ENCODE measurements at places on chromosomes 3 and 15. TPM values are rescaled to one million over a fixed set of nuclear protein-coding genes. Genes with fewer than 3 reads are reported as not detected.
A peak's percentile ranks its signal among the peaks of the same experiment; 100 is the strongest.

- peak overlapping the region; percentile 55 for H3K27ac ChIP-seq
- H3K4me3 ChIP-seq, result peak overlapping the region; percentile 14
- no peaks in the 10 kb centered on the region for H3K36me3 ChIP-seq
Observed at GRCh38 chr3:73622091-73622805, 2.5 kb downstream of the PDZRN3 start.

DNA sequence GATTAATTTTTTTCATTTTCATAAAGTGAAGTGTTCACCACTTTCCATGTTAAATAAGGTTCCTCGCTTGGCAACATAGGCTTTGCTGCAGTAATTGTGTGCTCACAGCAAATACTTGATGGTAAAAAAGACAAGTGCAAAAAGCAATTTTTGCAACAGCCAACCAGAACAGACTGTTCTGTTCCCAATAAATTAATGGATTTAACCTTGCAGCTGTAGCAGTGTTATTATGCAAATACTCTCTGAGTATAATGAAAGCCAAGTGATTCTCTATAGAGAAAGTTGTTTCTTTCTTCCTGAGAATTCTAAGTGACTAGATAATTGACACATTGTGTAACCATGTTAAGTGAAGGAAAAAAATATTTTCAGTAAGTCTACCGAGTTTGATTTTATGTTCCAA lies 183.7 kb upstream of the NAALADL2 start:
- no peaks in the 10 kb centered on the region for H3K27me3 ChIP-seq
- no peak overlapping the region for H3K27ac ChIP-seq
- H3K4me1 ChIP-seq, result no peaks in the 10 kb centered on the region
- H3K36me3 ChIP-seq, result no peaks in the 10 kb centered on the region
- DNase-seq, result no peak

Gene MAGEL2
- not detected for total RNA-seq

DNA sequence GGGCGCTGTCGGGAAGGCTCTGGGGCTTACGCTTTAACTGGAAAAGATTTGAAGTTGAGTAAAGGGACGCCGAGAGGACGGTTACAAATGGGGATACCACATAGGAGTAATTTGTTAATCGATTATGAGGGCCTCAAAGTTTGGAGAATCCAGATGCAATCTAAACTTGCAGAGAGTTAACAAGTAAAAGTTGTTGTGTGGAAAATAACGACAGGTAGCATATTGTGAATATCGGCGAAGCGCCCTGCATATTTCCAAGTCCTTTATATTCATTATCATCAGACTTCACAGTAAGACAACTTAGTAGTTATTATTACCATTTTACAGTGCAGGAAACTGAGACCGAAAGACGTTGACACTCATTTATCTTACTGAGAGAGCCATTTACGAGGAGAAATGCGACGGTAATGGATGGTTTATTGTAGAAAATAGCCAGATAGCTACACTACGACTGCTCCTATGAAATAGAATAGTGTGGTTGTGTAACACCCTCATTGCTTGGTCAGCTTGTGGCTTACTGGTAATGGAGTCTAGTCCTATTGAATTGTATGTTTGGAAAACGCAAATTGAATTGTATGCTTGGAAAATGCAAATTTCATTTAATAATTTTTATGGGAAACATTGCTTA lies 700 bp downstream of the MKRN2 start:
- no peak for DNase-seq
- peak overlapping the region; percentile 91 for H3K4me3 ChIP-seq
- H3K27me3 ChIP-seq, result no peaks in the 10 kb centered on the region

Gene APBA2
- total RNA-seq, result 8.2 TPM

DNA sequence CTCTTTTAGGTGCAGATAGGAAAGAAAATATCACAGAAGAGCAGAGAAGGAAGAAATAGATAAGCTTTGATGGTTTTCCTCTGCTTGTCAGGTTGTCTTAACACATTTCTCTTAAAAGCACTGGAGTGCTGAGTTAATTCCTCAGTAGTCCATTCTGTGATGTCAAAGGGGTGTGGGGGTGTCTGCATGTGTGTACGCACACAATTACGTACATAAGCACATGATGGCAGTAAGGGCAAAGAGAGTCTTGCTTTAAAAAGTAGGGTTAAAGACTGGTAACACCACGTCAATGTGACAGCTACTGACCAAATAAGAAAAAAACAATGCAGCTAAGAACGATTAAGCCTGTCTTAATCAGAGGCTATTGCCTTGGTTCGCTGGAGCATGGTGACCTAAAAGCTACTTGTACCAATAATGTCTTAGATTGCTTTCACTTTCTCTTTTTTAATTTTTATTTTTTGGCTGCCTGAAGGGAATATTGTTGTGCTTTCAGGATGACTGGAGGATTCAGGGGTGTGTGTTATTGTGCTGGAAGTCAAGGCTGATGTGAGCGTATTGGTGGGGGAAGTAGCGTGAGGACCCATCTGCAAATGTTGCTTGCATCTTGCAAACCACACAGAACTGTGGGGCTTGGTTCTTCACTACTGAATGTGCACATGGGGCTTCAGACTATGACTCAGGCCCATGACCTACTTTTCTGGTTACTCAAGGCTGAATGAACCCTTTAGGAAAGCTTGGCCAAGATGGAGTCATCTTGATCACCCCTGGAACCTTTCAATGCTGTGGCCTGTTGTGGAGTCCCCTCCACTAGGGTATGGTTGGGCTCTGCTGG lies 417.8 kb upstream of the TPM1 start:
- H3K4me3 ChIP-seq, result no peak overlapping the region
- no peak for DNase-seq
- H3K27me3 ChIP-seq, result no peaks in the 10 kb centered on the region
- H3K4me1 ChIP-seq, result no peaks in the 10 kb centered on the region
- no peaks in the 10 kb centered on the region for H3K36me3 ChIP-seq

GRCh38 chr3:7999384-7999783 lies 502.2 kb upstream of the LMCD1 start:
- H3K27me3 ChIP-seq, result no peaks in the 10 kb centered on the region
- H3K36me3 ChIP-seq, result no peaks in the 10 kb centered on the region
- H3K4me1 ChIP-seq, result no peaks in the 10 kb centered on the region
- no peak overlapping the region for H3K27ac ChIP-seq

Gene SKOR1
- total RNA-seq, result 1.2 TPM

Gene ACTL6A
- 59.4 TPM for total RNA-seq

DNA sequence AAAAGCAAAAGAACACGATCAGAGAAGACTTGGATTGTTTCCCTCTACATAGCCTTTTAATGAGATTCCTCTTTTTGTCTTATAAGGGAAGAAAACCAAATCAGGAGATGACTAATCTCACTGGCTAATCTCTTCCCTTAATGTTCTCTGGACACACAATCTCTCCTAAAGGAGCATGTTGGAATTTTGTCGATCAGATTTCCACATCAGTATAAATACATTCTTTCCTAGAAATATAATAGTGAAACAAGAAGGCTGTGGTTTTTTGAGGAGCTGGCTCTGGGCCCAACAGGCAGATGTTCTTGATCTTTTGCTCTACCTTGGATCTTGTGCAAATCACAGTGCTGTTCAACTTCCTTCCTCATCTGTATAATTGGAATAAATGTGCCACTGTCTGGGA lies 94.0 kb downstream of the GTPBP8 start:
- DNase-seq, result no peak
- no peaks in the 10 kb centered on the region for H3K27me3 ChIP-seq
- H3K27ac ChIP-seq, result no peak overlapping the region
- no peaks in the 10 kb centered on the region for H3K36me3 ChIP-seq

Gene SLC28A1
- total RNA-seq, result 61.1 TPM

Gene CASR
- 1.7 TPM for total RNA-seq

DNA sequence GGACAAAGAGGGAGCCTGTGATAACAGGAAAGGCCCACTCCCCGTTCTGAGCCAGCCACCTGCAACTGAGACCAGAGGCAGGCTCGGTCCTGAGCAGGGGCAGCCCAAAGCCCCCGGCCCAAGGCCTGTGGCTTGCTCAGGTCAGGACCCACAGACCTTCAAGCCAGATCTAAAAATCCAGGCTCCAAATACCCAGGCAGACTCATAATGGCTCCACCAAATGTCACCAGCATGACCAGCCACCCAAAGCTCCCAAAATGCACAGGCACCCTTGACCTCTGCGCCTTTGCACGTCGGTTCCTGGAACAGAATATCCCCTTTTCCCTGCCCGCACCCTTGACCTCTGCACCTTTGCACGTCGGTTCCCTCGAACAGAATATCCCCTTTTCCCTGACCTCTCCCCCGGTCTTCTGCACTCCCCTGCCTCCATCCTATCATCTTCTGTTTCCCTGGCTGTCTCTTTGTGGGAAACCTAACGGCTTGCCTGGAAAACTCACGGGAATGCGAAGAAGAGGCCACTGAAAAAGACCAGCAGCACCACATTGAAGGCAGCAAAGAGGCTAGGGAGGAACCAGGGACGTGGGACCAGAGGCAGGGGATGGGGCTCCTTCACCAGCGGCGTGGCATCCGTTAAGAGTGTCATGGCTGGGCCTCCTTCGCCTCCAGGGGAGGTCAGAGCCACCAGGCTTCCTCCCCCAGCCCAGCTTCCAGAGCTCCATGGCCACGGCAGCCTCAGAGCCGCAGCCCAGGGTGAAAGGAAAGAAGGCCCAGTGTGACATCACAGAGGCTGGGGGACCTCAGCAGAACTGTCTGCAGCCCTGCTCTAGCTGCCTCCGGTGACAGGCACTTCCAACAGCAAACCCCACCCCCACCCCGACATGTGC lies at the start of gene ZDHHC19:
Gene ZDHHC19 (minus strand): TSS at position 728 of the 884 bp plus-strand sequence. CDS start 85 bp downstream, at position 643.
- no peak for DNase-seq
- H3K4me3 ChIP-seq, result no peak within 1 kb of the TSS
- H3K27me3 ChIP-seq, result no peaks in the 10 kb centered on the region
- H3K4me1 ChIP-seq, result no peaks in the 10 kb centered on the region
- H3K36me3 ChIP-seq, result no peaks in the 10 kb centered on the region

- H3K36me3 ChIP-seq, result no peaks in the 10 kb centered on the region
- no peak overlapping the region for H3K4me3 ChIP-seq
- no peaks in the 10 kb centered on the region for H3K4me1 ChIP-seq
- no peaks in the 10 kb centered on the region for H3K27me3 ChIP-seq
- DNase-seq, result no peak
Observed at GRCh38 chr15:72339777-72340177, 19.8 kb upstream of the CELF6 start.

GRCh38 chr3:17030438-17030837 lies 145.7 kb downstream of the PLCL2 start:
- H3K4me1 ChIP-seq, result no peaks in the 10 kb centered on the region
- no peak overlapping the region for H3K27ac ChIP-seq
- H3K27me3 ChIP-seq, result no peaks in the 10 kb centered on the region
- no peak overlapping the region for H3K4me3 ChIP-seq

- H3K4me1 ChIP-seq, result no peaks in the 10 kb centered on the region
- H3K36me3 ChIP-seq, result no peaks in the 10 kb centered on the region
- H3K27me3 ChIP-seq, result no peaks in the 10 kb centered on the region
- H3K27ac ChIP-seq, result no peak overlapping the region
Observed at GRCh38 chr3:11476735-11477144, 167.0 kb downstream of the VGLL4 start.

- no peaks in the 10 kb centered on the region for H3K4me1 ChIP-seq
- no peaks in the 10 kb centered on the region for H3K36me3 ChIP-seq
Observed at GRCh38 chr3:8215821-8216220, 285.8 kb upstream of the LMCD1 start.

- DNase-seq, result no peak
- H3K4me1 ChIP-seq, result no peaks in the 10 kb centered on the region
- H3K27ac ChIP-seq, result no peak overlapping the region
- H3K36me3 ChIP-seq, result no peaks in the 10 kb centered on the region
Observed at GRCh38 chr3:183481582-183481981, 53.2 kb upstream of the MCF2L2 start.

Gene ST3GAL6
- total RNA-seq, result 1.6 TPM

DNA sequence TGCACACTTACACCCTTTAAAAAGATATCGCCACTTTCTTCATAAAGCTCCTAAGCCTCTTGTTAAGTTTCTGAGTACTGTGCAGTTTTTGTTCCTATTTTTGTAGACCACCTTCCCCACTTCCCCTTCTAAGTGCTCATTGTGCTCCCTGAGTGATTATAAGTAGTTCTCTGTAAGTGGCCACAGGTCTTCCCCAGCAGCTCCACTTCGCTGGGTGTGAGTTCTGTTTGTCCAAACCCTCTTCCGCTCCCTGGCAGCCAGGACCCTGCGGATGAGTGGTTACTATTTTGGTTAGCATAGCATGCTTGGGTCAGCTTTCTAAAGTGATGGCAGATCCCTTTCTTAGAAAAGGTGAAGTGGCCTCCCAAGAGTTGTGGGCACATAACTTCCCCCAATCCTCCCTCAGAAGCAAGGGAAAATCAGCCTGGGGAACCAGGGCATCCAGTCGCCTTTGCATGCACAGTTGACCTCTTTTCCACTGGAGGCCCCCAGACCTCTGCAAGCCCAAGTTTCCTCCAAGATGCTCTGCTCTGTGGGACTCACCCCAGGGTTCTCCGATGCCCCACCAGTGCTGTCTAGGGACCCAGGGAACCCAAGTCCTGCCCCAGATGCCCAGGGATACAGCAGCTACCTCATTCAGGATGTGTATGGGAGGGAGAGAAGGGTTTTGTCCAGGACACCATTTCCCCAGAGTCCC lies 69.6 kb downstream of the ATP10A start:
- no peak overlapping the region for H3K4me3 ChIP-seq
- DNase-seq, result no peak
- no peaks in the 10 kb centered on the region for H3K27me3 ChIP-seq
- no peaks in the 10 kb centered on the region for H3K36me3 ChIP-seq
- no peak overlapping the region for H3K27ac ChIP-seq
- peaks cover 5% of the 10 kb centered on the region for H3K4me1 ChIP-seq

DNA sequence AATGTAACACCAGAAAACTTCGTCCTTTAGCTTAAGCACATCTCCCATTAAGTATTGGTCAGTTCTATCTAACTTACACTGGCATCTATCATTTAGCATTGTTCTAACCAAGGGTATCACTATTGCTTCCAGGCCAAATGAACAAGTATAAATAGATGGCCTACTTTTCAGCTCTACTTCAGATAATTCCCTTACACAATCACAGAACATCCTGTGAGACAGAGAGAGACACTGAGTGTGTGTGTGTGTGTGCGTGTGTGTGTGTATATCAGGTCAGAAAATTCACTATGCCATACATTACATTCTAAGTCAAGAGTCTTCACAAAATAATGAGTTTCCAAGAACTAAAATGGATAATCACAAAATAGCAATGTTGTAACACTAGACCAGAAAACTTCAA lies 39.1 kb downstream of the SCAPER start:
- H3K36me3 ChIP-seq, result no peaks in the 10 kb centered on the region
- H3K27ac ChIP-seq, result no peak overlapping the region
- no peaks in the 10 kb centered on the region for H3K4me1 ChIP-seq
- no peaks in the 10 kb centered on the region for H3K27me3 ChIP-seq

Gene TNFAIP8L3
- 4.6 TPM for total RNA-seq

DNA sequence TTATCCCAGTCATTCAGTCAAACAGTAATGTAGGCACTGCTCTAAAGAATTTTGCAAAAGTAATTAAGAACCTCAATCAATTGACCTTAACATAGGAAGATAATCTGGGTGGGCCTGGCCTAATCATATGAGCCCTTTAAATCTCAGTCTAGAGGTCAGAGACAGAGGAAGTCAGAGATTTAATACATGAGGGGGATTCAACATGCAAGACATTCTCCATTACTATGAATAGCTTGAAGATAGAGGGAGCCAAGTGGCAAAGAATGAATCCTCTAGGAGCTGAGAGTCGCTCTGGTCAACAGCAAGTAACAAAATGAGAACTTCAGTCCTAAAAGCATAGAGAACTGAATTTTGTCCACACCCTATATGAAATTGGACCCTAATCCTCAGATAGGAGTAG lies 39.0 kb upstream of the MBNL1 start:
- no peak overlapping the region for H3K27ac ChIP-seq
- H3K27me3 ChIP-seq, result no peaks in the 10 kb centered on the region
- H3K4me1 ChIP-seq, result no peaks in the 10 kb centered on the region
- H3K4me3 ChIP-seq, result no peak overlapping the region

Gene GRAMD2A
- total RNA-seq, result 21.0 TPM

Gene TADA3
- total RNA-seq, result 54.6 TPM

Gene CCDC191
- total RNA-seq, result 7.5 TPM

Measured in Peyer's patch (tissue), 4 donors.